ENCODE measurements at places on chromosomes 11 and 22.

GRCh38 chr22:47592791-47593190 is 830.3 kb downstream of the TBC1D22A start:
- no peak for DNase-seq

- no peak for DNase-seq
Measured at GRCh38 chr11:35133656-35134055, 5.3 kb upstream of the CD44 start.

GRCh38 chr22:40642316-40642715 is 5.8 kb upstream of the MRTFA start:
- DNase-seq = peak; percentile 1

GRCh38 chr11:131253142-131253655 is 117.2 kb upstream of the NTM start:
- DNase-seq = no peak

GRCh38 chr22:43126501-43127165 is 16.1 kb downstream of the BIK start:
- no peak for DNase-seq

- DNase-seq = no peak
Measured at GRCh38 chr11:121630041-121630440, 177.3 kb upstream of the SORL1-AS1 start.

- DNase-seq = no peak
Measured at GRCh38 chr11:130813638-130814037, 102.6 kb downstream of the SNX19 start.

DNA sequence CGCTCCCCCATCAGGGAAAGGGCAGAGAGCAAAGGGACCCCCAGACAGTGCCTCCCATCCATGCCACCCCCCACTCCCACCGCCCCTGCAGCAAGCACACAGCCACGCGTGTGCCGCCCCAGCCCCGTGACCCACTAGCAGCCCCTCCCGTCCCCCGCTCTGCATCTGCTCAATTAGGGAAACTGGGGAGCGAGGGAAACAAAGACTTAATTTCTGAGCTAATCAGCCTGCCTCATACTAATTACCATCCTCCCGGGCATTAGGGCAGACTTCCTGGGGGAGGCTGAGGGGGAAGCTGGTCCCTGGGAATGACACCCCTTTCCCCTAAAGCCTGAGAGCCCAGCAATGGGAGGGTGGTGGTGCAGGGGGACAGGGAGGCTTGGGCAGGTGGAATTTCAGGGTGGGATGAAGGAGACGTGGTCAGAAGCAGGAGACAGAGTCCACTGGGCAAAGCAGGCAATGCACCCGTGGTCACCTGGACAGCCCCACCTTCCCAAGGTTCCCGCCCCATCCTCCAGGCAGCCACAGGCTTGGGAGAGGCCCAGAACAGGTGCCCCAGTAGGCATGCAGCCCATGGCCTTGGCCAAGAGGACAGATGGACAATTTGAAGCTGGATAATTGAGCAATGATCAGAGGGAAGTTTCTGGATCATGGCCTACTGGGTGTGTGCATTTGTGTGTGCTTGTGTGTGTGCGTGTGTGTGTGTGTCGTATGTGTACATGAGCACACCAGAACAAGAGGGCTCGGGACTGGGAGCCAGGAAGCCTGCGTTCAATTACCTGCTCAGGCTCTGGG is 20.6 kb downstream of the ELFN2 start:
- no peak for DNase-seq

GRCh38 chr11:110958216-110958615 is 246.0 kb upstream of the ARHGAP20 start:
- DNase-seq = no peak

- no peak for DNase-seq
Measured at GRCh38 chr22:25061605-25062376, 109.3 kb downstream of the KIAA1671 start.

DNA sequence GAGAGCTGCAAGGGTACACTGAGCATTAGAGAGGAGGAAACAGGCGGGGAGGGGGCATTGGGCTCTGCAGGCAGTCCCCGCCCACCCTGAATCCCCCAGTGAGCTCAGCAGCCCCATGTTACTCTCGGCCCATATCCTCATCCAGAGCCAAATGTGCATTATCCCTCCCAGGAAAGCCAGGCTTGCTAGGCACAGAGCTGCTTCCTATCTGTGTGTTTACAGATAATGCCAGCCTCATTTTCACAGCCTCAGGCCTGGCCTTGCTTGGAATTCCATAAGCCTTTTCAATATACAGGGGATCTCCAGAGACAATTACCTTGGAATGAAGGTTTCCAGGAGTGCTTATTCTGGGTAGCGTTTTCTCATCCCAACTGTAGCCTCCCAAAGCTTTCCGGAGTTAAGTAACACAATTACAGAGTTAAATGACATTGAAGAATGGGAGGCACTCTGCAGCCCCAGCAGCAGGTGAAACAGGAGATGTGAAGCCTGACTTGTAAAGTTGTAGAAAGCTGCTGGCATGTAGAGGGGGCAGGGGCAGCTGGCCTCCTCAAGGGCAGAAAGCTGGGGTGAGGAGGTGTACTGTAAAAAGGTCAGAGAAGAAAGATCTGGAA is 91.5 kb upstream of the TBCEL start:
- DNase-seq = no peak

- no peak for DNase-seq
Measured at GRCh38 chr11:72421351-72421750, 13.0 kb downstream of the CLPB start.

DNA sequence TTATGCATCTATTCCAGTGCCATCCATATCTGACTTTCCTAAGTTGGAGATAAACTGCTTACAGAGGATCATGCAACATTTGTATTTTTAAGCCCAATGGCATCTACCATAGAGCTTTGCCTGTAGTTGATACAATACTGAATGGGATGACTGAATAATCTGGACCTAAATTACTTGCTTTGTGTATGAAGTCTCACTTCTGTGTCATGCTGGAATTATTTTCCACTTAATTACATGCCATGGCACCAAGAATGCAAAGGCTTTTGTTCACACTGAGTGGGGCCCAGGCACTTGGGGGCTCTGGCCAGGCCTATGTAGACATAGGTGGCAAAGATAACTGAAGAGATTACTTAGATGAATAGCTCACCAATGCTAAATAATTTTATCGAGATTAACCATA is 51.6 kb downstream of the OPCML start:
- no peak for DNase-seq

DNA sequence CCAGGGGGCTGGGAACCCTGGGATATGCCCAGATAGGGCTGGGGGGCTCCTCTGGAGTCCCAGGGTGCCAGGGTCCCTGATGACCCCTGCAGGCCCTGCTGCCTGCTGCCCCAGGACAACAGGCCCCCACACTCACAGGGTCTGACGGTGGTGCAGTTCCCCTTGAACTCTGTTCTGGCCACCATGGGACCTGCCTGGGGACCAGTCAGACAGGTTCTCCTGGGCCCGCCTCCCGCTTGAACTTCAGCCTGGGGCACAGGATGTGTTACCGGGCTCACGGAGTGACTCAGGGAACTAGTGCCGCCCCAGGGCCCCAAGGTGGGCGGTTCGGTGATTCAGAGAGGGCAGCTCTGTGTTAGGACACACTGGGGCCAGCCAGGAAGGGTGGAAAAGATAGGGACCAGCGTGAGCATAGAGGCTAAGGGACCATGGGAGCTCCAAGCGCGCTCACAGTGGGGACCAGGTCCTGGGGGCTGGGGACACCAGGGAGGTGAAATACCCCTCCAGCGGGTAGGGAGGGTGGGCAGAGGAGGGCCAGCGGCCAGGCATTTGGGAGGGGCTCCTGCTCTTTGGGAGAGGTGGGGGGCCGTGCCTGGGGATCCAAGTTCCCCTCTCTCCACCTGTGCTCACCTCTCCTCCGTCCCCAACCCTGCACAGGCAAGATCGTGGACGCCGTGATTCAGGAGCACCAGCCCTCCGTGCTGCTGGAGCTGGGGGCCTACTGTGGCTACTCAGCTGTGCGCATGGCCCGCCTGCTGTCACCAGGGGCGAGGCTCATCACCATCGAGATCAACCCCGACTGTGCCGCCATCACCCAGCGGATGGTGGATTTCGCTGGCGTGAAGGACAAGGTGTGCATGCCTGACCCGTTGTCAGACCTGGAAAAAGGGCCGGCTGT is 21.5 kb upstream of the TXNRD2 start:
- DNase-seq = peak; percentile 56

DNA sequence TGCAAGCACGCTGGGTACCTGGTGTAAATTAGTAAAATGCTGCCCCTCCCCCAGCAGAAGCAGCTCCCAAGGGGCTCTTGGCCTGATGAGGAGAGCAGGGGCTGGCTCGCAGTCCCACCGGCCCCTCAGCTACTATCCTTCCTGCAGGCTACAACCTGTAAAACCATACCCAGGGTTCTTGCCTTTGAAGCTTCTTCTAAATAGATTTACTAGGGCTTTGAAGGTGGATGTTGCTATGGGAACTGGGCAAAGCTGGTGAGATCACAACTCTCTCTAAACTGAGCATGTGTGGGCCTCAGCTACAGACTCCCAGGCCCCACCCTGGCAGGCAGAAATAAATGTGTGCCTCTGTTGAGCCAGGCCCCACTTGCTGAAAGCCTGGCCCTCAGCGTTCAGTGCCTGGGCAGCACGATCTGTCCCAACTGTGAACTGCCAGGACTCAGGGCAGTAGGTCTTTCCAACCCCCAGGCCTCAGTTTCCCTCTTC is 18.5 kb downstream of the CD5 start:
- no peak for DNase-seq

DNA sequence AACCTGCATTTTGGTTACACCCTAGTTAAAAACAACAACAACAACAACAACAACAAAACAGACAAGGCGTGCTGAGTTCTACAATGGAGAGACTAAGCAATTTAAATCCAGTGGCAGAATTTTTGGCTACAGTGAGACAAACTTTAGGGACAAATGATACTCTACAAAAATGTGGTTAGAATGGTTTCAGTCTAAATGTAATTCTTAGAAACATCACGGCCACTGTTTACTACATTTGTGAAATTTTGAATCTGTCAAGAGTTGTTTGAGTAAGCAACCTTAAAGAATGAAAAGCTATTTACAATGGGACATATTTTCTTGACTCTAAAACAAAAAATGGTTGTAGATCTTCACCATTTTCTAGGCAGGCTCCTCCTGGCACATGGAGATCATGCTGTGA is 259.4 kb downstream of the SWAP70 start:
- DNase-seq = no peak

DNA sequence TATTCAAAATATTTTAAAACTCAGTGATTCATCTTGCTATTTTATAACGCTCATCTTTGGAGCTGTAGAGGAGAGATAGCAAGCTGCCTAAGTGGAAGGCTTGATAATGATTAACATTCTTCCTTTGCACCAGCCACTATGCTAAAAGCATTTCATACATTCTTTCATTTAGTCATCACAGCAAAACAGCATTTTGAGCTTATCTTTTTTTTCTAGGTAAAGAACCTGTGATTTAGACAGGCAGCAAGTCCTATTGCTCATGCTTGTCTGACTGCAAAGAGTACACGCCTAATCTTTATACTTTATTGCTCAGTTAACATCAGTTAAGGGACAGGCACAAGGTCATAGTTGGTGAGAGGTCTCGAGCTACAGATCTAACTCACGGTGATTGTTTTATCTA is 713.1 kb upstream of the ARHGAP42 start:
- DNase-seq = no peak

- no peak for DNase-seq
Measured at GRCh38 chr11:92826603-92827002, 142.8 kb upstream of the MTNR1B start.

GRCh38 chr11:105137286-105137685 is 2.3 kb downstream of the CARD18 start:
- no peak for DNase-seq

DNA sequence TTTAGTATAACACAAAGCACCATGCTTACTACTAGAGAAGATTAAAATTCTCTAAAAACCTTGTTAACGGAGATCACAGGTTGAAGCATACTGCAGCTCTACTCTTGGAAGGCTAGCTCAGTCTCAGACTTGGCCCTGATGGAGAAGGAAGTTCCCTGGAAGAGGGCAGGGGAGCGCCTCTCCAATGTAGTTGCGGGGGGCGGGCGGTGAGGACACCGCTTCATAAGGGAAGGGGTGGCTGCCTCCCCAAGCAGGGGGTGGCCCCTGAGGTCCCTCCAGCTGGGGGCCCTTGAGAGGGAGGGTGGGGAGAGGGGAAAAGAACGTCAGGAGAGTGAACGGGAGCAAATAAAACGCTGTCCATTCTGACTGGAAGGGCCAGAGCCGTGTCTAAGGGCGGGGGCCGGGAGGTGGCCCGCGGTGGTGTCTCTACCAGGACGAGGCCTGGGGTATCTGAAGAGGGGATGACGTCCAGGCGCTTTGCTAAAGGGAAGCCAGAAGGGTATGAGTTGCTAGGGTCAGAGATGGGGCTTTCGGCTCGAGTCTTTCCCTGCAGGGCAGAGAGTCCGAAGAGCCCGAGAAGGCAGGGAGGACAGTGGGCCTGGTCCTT is 553 bp upstream of the USP47 start:
- DNase-seq = no peak

- no peak for DNase-seq
Measured at GRCh38 chr11:83007909-83008580, 63.7 kb downstream of the RAB30 start.

- DNase-seq = no peak
Measured at GRCh38 chr22:20226760-20227350, 41.3 kb downstream of the RTN4R start.

DNA sequence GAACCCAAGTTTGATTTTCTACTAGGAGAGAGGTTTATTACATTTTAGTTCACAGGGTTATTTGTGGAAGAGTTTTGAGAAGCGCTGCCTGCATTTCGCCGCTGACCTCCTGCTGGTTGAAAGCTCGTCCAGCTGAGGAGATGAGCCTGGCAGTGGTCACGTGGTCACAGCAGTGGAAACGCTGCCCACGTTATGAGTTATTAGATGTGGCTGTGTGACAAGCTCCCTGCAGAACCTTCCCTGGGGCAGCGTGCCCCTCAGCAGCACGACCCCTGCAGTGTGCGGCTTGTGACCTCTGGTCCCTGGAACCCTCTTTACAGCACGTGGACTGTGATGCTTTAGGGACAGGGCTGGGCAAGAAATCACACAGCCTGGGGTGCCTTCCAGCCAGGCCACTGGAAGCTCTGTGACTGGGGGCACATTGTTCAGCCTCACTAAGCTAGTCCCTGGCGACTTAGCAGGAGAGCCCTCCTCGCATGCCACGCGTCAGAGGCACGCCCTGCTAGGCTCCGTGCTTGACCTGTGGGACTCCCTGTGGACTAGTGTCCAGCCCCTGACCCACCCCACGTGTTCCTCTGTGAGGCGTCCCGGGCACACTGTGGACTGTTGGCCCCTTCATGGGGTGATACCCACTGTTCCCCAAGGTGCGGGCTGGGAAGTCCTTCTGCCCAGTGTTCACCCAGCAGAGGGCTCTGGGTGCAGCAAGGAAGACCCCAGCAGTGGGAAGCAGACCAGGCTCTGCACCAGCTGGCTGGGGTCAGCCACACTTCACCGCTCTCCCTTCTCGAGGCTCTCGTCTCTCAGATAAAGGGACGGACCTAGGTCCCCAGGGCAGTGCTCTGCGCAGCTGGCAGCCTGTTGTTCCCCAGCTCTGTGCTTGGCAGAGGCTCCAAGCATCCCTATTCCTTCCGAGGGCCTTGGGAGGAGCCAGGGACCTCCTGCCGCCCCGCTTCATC is 349.5 kb downstream of the TBC1D22A start:
- DNase-seq = no peak

GRCh38 chr11:20881328-20882079 is 212.1 kb downstream of the NELL1 start:
- no peak for DNase-seq
